ENCODE measurements at places on chromosomes 3 and 15.

DNA sequence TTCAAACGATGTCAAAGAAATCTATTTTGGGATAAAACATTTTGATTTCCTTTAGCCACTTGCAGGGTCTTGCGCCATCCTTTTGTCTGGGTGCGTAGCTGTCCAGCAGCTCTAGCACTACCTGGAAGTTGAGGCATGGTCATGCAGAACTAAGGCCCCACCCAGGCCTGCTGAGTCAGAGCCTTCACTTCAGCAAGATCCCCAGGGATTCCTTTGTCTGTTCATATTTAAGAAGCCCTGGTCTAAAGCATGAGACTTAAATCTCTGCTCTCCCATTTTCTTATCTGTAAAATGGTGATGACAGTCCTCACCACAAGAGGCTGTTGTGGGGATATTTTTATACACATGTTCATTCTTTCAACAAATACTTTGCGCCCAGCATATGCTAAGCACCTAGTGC lies 99.0 kb upstream of the CTDSPL start:
- DNase-seq: peak; percentile 69

GRCh38 chr15:90115783-90116182 lies 13.5 kb upstream of the IDH2 start:
- no peak for DNase-seq

- DNase-seq: no peak
These were observed 99.9 kb upstream of the GAP43 start for GRCh38 chr3:115523458-115523857.

- no peak for DNase-seq
These were observed 94.7 kb downstream of the SSR3 start for GRCh38 chr3:156460206-156460611.

- DNase-seq: peak; percentile 59
These were observed 497.5 kb downstream of the FGF12 start for GRCh38 chr3:192229866-192230265.

DNA sequence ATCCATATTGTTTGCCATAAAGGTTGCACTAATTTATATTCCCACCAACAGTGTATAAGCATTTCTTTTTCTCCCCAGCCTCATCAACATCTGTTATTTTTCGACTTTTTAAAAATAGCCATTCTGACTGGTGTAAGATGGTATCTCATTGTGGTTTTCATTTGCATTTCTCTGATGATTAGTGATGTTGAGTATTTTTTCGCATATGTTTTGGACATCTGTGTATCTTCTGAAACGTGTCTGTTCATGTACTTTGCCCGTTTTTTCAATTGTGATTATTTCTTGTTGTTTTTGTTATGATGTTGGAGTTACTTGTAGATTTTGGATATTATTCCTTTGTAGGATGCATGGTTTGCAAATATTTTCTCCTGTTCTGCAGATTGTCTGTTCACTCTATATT lies 46.5 kb downstream of the TP63 start:
- no peak for DNase-seq

GRCh38 chr15:47614360-47615011 lies 102.8 kb upstream of the SEMA6D start:
- peak; percentile 7 for DNase-seq

GRCh38 chr3:30289766-30290165 lies 316.6 kb upstream of the TGFBR2 start:
- DNase-seq: no peak

GRCh38 chr3:57512166-57512565 lies 32.0 kb downstream of the DNAH12 start:
- peak; percentile 55 for DNase-seq

GRCh38 chr3:191795196-191795595 lies 334.2 kb downstream of the PYDC2 start:
- no peak for DNase-seq

- no peak for DNase-seq
These were observed 36.5 kb upstream of the KLHL6 start for GRCh38 chr3:183591881-183592521.

DNA sequence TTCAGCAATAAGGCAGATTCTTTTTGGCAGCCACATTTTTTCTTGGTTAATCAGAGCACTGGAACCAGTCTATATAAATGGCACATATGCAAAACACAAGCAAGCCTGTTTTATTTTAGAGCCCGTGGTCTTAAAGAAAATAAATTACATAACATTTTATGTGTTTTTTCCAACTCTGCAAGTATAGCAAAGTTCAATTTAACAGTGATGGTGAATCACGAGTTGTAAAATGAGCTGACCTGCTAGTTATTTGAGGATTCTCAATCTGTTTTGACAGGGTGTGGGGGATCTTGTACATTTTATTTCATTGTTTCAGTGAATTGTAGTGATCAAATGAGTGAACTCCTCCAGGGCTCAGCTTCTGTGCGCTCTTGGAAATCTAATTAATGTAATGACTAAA lies 2.7 kb downstream of the ARHGEF26 start:
- DNase-seq: peak; percentile 40

DNA sequence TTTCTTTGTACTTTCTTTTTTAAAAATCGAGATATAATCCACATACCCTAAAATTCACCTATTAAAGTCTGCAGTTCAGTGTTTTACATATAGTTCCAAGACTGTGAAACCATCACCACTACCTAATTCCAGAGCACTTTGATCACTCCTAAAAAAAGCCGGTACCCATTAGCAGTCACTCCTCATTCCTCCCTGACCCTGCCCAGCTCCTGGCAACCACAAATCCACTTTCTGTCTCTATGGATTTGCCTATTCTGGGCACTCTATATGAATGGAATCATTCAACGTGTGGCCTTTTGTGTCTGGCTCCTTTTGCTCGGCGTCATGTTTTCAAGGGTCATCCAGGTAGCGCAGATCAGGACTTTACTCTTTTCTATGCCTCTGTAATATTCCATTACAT lies 17.3 kb downstream of the TRPM1 start:
- DNase-seq: peak; percentile 23
